ENCODE measurements at places on chromosomes 1 and 21. TPM values are rescaled to one million over a fixed set of nuclear protein-coding genes. Genes with fewer than 3 reads are reported as not detected.
A peak's percentile ranks its signal among the peaks of the same experiment; 100 is the strongest.

DNA sequence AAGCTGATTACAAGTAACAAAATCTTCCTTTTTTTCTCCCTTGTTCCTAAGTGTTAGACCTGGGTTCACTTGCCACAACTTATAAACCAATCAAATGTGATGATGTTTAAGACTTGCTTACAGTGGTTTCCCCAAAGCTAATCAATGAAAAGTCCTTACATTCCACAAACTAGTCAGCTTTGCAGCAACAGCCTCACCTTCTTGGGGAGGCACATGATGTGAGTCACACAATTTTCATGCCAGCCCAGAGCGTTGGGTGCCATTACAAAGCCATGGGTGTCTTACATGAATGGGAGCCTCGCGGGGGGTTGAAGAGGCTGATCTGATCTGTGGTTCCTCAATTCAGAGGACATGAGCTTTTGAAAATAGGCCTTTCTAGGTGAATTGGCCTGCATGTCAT, 91.6 kb upstream of the UBE2U start:
- DNase-seq: peak; percentile 44

GRCh38 chr1:118827207-118827606, 160.9 kb downstream of the TBX15 start:
- no peak for DNase-seq

The GJA8 gene
- not detected for total RNA-seq

- DNase-seq: peak; percentile 37
Measured at GRCh38 chr1:229856009-229856650, 210.9 kb upstream of the GALNT2 start.

The RAVER2 gene
- total RNA-seq: 0.29 TPM

The SELL gene
- total RNA-seq: not detected

DNA sequence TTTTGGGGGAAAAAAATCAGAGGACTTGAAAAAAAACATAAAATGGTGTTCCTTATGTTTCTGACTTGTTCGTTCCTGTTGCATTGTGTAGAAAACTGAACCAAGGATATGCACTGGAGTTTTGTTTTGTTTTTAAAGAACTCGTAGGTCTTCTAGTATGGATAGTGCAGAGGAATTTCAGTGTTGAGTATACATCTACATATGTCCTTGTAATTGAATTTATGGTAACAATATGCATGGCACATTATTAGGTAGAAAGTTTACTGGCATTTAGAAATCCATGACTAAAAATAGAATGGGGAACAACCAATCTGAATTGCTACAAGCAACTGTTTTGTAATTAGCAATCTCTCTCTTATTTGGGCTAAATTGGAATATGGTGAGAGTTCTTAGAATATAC, 188.3 kb upstream of the ZRANB2 start:
- DNase-seq: no peak

The SMCP gene
- total RNA-seq: not detected

DNA sequence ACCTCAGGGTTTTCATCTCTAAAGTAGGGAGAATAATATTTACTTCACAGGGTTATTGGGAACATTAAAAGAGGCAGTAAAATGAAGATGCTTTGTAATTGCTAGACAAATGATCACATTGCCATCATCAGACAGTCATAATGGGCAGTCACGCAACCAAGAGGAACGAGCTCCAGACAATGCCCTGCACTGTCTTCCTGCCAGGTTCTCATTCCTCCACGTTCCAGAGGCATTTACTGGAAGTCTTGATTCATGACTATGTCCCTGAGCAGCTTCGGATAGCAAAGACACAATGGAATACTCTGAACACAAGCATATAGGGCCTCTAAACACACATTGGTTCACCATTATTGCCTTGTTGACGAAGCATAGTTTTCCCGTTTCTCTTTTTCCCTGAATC, 389.7 kb downstream of the NTNG1 start:
- DNase-seq: no peak

DNA sequence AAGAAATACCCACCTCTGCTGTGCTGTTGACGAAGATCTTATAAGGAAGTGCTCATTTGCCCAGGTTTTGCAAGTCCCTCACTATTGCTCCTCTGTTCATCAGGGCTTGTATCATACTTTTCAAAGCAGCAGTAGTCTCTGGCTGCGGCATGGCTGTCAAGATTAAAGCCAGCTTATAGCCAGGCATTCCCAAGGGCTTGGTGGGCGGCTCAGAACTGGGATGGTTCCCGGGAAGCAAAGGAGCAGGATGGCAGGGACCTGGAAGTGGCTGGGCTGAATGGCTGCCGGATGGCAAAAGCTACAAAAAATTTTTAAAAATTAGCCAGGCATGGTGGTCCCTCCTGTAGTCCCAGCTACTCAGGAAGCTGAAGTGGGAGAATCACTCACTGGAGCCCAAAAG, 16.7 kb upstream of the SH3BGRL3 start:
- DNase-seq: no peak

The LYSMD1 gene
- 9.1 TPM for total RNA-seq

DNA sequence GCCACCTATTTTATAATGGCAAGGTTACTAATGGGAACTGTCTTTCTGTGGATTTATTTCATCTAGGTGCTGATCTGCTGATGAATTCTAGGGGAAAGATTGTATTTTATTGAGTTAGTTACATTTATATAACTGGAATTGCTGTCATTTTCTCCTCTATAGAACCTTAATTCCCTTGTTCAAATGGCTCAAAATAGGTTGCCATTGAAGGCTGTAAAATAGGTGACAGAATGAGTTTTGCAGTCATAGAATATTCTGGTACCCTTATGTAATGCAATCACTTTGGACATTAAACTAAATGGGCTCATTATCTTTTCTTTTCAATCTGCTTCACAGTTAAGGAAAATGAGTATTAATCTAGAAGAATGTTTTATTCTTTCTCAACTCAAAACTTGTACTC, 131.0 kb downstream of the CTH start:
- no peak for DNase-seq

DNA sequence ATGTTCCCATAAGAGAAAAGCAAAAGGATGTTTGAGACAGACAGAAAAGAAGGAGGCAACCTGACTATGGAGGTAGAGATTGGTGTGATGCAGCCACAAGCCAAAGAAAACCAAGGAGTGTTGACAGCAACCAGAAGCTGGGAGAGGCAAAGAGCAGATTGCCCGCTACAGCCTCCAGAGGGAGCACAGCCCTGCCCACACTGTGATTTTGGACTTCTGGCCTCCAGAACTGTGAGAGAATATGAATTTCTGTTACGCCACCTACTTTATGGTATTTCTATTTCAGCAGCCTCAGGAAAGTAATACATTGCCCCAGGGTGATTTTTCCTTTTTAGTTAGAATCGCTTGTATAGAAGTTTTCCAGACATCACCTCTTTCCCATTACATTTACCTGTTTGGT, 28.4 kb downstream of the SLAMF6 start:
- DNase-seq: peak; percentile 1

GRCh38 chr1:220966473-220966872, 87.2 kb downstream of the HLX start:
- DNase-seq: no peak

Data from LHCN-M2 (cell line).